Activated naive CD8-positive, alpha-beta T cell treated with anti-CD3 and anti-CD28 coated beads, Interleukin-2, amount 10 ng/mL, durations not matched to agents 7 days and 5 days (primary cell): ENCODE measurements at places on chromosomes 1 and 21. TPM values are rescaled to one million over a fixed set of nuclear protein-coding genes. Genes with fewer than 3 reads are reported as not detected.

DNA sequence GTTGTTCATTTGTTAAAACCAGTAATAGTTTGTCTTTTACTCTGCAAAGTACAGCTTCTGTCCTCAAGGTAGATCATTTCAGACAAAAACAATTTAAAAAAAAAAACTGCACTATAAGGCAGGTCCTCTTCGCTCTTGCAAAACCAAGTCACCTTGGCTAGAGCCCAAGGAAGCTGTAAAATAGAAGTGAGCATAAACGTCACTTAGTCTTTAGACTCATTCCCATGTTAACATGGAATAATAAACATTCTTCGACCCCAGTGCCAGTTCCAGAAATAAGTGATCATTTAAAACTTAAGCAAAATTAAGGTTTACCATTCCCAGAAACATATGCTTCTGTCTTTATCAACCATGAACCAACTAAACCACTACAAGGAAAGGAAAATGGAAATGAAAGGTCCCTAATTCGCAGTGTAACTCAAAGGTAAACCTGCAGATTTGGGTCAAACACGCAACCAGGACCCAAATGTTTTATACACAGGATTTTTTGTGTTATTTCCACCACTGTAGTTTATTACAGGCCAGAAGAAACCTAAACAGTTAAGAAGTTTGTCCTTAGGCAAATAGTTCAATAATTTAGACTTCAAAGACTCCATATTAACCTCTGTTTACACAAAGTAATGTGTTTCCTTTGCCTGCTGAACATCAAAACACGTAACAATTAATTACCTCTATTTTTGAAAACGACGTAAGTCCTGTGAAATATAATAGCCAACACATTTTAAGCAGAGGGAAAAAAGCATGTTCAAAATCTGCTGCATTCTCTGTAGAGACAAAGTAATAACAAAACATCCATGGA lies 54.6 kb downstream of the TGFBR3 start:
- H3K4me1 ChIP-seq, result peaks cover 4% of the 10 kb centered on the region
- DNase-seq, result no peak
- H3K4me3 ChIP-seq, result no peak overlapping the region
- H3K27me3 ChIP-seq, result peaks cover 4% of the 10 kb centered on the region
- no peaks in the 10 kb centered on the region for H3K36me3 ChIP-seq

DNA sequence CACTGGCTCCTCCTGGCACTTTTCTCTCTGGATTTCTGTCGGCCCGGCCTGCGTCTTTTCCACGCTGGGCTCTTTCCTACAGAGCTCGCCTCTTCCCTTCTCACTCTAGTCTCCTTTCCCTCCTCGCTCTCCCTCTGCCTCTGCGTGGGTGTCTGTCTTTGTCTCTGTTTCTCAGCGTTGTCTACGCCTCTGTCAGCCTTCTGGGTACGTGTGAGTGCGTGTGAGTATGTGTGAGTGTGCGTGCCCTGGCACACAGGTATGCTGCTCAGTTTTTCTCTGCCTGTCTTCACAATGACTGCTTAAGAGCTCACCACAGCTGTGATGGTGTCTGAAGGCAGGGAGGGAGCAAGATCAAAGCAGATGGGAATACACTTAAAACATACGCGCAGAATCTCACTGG lies 77.7 kb downstream of the KIRREL1 start:
- no peak for DNase-seq
- no peak overlapping the region for H3K4me3 ChIP-seq
- no peaks in the 10 kb centered on the region for H3K36me3 ChIP-seq
- H3K27me3 ChIP-seq, result peaks cover 4% of the 10 kb centered on the region
- H3K27ac ChIP-seq, result peak overlapping the region; percentile 40

The APCS gene
- not detected for total RNA-seq

DNA sequence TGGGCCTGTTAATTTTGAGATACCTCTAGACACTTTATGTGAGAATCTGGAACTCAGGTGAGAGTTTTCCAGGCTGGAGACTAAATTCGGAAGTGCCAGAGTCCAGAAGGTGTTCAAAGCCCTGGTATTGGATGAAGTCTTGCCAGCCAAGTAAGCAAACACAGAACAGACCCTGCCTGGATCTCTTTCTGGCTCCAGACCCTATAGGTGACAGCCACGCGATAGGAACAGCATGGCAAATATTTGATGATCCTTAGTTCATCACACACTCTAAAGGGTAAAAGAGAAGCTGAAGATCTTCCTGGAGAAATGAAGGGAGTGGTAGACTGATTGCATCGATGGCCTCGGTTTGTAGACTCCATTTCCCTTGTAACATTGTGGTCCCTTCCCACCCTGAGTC lies 30.7 kb downstream of the SLC1A7 start:
- peaks cover 2% of the 10 kb centered on the region for H3K27me3 ChIP-seq
- no peaks in the 10 kb centered on the region for H3K36me3 ChIP-seq
- no peak overlapping the region for H3K27ac ChIP-seq

DNA sequence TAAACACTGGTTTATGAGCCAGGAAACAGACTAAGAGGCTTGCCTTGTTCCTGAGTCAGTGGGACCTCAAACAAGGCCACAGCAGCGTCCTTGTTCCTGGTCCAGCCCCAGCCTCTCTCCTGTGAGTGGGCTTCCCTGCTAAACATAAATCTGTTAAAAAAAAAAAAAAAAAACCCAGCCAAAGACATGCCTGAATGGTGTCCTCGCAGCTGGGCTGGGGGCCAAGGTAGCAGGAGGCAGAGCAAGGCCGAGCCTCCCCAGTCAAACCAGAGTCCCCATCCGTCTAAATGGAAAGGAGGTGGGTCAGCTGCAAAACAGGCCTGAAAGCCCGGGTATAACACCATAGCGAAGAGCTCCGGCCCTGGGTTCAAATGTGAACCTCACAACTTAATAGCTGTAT lies 18.1 kb upstream of the IFFO2 start:
- no peak for DNase-seq
- H3K36me3 ChIP-seq, result peaks cover under 1% of the 10 kb centered on the region
- H3K27me3 ChIP-seq, result peaks cover 21% of the 10 kb centered on the region
- H3K27ac ChIP-seq, result no peak overlapping the region
- no peak overlapping the region for H3K4me3 ChIP-seq
